Activated naive CD4-positive, alpha-beta T cell (primary cell): ENCODE measurements at places on chromosomes 3 and 15.
A peak's percentile ranks its signal among the peaks of the same experiment; 100 is the strongest.

DNA sequence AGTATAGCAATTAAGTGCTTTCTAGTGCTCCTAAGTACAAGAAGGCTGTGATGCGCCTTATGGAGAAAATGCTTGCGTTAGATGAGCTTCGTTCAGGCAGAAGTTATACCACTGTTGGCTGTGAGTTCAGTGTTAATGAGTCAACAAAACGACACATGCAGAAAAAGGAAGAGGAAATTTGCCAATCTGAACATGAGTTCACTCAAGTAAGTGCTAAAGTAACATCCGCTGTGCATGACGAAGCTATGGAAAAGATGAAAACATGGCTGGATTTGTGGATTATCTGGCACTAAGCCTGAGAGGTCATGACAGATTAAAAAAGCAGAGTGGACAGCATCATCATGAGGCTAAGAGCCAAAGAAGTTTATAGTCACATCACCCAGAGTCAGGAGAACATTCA is 36.9 kb downstream of the SH3BP5 start:
- DNase-seq: no peak

DNA sequence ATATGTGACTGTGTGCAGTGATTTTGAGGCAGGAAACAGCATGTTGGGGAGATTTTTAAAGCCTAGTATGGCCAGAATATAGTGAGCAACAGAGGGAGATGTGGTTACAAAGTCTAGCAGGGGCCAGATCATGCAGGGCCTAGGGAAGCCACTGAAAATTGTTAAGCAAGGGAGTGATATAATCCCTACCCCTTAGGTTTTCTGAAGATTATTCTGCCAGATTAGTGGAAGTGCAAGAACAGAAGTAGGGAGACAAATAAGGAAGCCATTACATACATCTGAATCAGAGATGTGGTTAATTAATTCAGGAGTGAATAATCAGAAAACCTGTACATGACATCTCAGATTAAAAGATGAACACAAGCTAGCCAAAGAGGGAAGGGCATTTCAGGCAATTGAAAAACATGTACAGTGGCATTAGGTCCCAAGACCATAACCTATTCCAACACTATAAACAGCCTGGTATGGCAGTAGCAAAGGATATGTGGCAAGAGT is 54.8 kb downstream of the MSL2 start:
- no peak for DNase-seq

- DNase-seq: no peak
Observed at GRCh38 chr15:92394309-92395097, 822 bp downstream of the ST8SIA2 start.

DNA sequence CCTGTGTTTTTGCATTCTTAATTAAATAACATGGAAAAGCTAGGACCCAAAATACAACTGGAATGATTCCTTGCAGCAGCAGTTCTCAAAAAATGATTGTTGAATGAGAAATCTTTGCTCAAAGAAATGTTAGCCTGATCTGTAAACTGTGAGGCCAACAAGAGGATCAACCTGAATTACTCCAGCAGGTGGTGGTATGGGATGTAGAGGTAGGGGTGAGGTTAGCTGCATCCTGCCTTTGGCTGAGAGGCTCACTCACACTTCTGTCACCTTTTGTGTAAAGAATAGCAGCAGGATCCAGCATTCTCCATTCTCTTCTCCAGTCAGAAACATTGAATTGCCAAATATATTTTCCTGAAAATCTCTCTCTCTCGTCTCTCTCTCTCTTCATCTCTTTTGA is 26.5 kb upstream of the FAM98B start:
- DNase-seq: no peak

DNA sequence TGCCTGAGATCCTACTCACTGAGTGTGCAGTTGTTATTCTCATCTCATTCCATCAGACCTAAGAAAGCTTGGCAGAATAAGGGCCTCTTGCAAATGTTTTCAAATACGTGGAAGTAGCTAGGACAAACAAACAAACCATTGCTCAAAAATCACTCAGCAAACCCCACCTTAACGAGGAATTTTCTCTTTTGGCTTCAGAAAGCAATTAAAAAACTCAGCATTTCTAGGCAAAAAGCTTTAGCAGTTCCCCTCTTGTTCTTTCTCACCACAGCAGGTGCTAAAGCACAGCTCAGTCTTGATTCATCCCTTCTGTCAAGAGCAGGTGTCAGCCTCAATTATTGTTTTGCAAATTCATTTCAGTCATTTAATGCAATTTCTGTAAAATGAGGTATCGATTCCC is 58.6 kb upstream of the NUDT16 start:
- no peak for DNase-seq

DNA sequence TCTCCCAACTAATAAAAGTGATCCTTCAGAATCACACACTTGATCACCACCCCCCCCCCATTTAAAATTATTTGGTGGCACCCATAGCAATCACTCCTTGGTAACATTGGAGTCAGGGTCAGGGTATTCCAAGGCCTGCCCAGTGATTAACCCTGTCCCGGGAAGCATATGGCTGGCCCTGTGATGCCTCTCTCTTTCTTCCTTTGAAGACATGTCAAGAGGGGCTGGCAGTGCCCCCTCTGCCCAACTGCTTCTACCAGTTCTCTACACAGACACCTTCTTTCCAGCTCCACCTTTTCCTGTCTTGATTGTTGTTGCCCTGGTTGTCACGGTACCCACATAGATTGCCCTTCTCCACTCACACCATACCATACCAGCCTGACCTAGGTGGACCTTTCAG is 30.9 kb upstream of the MANF start:
- no peak for DNase-seq

GRCh38 chr3:125357032-125357658 is 18.0 kb downstream of the ZNF148 start:
- peak; percentile 60 for DNase-seq
